ENCODE measurements at places on chromosomes 13 and 19. TPM values are rescaled to one million over a fixed set of nuclear protein-coding genes. Genes with fewer than 3 reads are reported as not detected.

DNA sequence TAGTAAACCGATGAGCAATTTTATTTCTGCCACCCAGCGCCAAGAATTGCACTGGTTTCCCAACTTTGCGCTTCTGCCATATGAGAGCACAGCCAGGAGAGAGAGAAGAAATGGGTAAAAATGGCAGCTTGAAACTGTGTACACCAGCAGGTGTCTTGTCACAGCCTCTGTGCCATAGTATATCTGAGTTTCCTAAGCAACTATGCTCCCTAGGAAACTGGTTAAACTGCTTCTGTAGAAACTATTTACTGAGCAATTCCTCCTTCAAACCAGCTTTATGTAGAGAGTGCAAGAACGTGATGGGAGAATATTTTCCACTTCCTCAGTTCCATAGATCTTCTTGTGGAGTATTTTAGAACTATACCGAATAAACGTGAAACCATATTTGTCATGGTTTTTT, 1361.3 kb downstream of the PCDH9 start:
- H3K27ac ChIP-seq: no peak overlapping the region
- H3K4me1 ChIP-seq: no peaks in the 10 kb centered on the region
- no peak overlapping the region for H3K4me3 ChIP-seq
- H3K27me3 ChIP-seq: no peaks in the 10 kb centered on the region

- DNase-seq: no peak
- no peaks in the 10 kb centered on the region for H3K36me3 ChIP-seq
- no peaks in the 10 kb centered on the region for H3K4me1 ChIP-seq
- H3K27ac ChIP-seq: no peak overlapping the region
- no peaks in the 10 kb centered on the region for H3K27me3 ChIP-seq
Measured at GRCh38 chr13:101307181-101307701, 109.1 kb downstream of the NALCN start.

- peaks cover 39% of the 10 kb centered on the region for H3K4me1 ChIP-seq
- no peak overlapping the region for H3K4me3 ChIP-seq
- peaks cover 98% of the 10 kb centered on the region for H3K36me3 ChIP-seq
- no peak overlapping the region for H3K27ac ChIP-seq
Measured at GRCh38 chr19:38834590-38834989, 3.0 kb upstream of the ECH1 start.

DNA sequence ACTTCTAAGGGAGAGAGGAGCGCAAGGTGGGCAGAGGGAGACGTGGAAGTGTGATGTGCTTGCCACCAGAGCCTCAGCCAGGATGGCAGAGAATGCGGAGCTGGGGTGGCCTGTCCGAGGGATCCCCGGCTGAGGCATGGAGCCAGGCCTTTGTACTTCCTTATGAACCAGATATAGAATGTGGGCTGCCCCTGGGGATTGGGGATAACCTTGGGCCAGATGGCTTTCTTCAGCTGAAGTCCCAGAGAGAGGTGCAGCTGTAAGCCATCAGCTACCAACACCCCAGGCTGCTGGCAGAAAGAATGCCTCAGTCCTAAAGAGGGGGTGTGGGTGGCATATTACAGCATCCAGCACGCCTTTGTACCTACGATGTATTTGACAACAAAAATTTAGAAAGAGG, 25.5 kb upstream of the FBXO17 start:
- no peaks in the 10 kb centered on the region for H3K36me3 ChIP-seq
- H3K4me3 ChIP-seq: no peak overlapping the region
- H3K27ac ChIP-seq: no peak overlapping the region
- no peaks in the 10 kb centered on the region for H3K27me3 ChIP-seq
- DNase-seq: no peak

DNA sequence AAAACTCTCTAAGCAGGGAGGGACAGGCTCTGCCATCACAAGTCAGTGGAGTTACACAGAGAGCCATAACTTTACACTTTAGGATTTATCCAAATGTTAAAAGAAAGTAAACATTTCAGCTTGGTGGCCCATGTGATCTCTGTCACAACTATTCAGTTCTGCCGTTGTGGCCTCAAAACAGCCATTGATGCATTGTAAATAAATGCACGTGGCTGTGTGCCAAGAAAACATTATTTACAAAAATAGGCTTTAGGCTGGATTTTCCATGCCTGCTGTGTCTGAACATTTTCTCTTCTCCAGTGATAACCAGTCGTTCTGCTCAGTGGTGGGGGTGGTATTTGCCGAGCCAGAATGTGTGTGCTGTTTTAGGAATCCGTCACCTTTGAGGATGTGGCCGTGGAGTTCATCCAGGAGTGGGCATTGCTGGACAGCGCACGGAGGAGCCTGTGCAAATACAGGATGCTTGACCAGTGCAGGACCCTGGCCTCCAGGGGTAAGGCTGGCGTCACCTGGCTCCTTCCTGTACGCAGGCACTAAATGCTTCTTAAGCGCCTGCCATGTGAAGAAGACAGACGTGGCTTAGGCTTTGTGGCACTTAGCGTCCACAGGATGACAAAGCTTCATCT, 4.9 kb downstream of the ZNF333 start:
- H3K4me3 ChIP-seq: no peak overlapping the region
- H3K4me1 ChIP-seq: no peaks in the 10 kb centered on the region
- DNase-seq: no peak
- no peak overlapping the region for H3K27ac ChIP-seq
- H3K36me3 ChIP-seq: peaks cover 7% of the 10 kb centered on the region
- no peaks in the 10 kb centered on the region for H3K27me3 ChIP-seq

DNA sequence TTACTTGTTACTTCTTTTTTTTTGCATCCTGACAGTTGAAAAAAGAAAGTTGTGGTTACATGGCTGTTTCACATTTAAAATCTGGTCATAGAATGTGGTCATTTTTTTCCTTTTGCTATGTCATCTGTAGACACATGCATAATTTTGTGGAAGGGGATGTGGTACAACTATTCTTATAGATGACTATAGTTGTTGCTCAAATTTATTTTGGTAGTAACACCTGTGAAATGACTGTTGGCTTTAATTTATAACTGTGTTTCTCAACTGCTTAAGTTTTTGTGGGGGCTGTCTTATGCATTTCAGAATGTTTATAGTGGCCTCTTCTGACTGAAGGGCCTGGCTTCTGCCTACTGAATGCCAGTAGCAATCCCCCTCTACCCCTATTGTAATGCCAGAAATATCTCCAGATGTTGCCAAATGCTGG, 130.5 kb downstream of the PAN3 start:
- DNase-seq: no peak
- H3K4me3 ChIP-seq: no peak overlapping the region
- H3K27me3 ChIP-seq: no peaks in the 10 kb centered on the region

GRCh38 chr19:10404888-10405820, 1.8 kb upstream of the CDC37 start:
- DNase-seq: no peak
- H3K27ac ChIP-seq: no peak overlapping the region
- peaks cover 43% of the 10 kb centered on the region for H3K36me3 ChIP-seq
- no peaks in the 10 kb centered on the region for H3K4me1 ChIP-seq
- peaks cover 45% of the 10 kb centered on the region for H3K27me3 ChIP-seq

The SMAD9 gene
- 1.8 TPM for total RNA-seq

The GAPDHS gene
- total RNA-seq: not detected

The LAIR1 gene
- 0.61 TPM for total RNA-seq

Measured in Calu3 (cell line).